NCI-H187 treated with DMSO at 0.1 percent for 48 hours (cell line): ENCODE measurements at places on chromosomes 1 and 21.

- DNase-seq, result no peak
Measured at GRCh38 chr1:98298319-98298718, 363.2 kb upstream of the SNX7 start.

GRCh38 chr1:220785166-220786056 lies 1.3 kb upstream of the MTARC1 start:
- no peak for DNase-seq

- DNase-seq, result no peak
Measured at GRCh38 chr1:80441664-80442063, 1359.1 kb upstream of the ADGRL2 start.

DNA sequence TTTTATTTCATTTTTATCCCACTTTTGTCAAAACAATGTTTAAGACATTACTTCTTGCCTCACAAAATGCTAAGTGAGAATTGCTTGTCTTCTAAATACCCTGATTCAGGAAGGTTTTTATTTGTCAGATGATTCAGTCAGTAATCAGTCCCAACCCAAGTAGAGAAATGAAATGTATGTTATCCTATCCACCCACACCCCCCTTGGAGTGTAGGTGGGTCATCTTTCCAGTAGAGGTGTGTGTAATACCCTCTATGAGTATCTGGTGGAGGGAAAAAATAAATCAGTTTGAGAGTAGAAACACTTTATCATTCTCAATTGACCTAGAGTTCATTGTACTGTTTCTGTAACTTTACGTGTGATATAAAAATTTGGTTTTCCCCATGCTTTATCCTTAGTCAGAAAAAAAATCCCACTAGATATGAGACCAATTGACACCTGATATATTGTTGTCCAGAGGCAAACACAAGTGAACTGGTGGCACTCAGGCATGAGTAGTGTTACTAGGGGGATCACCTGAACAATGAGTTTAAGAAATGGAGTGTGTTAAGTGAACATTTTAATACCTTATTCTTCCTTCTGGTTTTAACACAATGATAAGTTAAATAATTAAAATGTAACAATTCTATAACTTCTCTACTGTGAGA lies 153.8 kb upstream of the C1orf105 start:
- DNase-seq, result no peak

DNA sequence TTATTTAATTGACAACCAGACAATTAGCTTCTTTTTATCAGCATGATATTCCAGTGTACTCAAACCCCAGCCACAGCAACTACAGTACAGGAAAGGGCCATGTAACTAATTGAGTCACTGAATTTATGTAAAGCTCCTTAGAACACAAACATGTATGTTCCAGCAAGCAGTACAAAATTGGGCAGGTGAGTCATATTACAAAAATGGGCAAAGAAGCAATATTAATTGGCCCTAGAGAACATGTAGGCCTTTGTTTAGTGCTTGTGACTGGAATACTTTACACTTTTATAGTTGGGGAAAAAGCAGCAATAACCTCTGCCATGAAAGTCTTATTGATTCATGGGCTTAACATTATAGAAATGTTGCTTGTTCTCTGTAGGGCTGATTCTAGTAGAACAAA lies 31.8 kb downstream of the CLEC20A start:
- DNase-seq, result no peak

DNA sequence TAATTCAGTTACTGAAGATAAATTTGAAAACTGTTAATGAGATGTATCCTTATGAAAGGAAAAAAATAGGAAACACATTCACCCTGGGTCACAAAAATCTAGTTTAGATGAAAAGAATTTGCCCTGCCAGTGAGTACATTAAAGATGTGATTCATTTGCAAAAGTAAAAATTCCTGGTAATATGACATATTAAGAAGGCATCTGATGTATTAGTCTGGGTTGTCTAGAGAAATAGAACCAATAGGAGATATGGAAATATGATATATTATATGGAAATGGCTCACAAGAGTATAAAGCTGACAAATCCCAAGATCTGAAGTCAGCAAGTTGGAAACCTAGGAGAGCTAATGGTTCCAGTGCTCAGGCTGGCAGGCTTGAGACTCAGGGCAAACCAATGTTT lies 153.8 kb downstream of the MRPL39 start:
- no peak for DNase-seq

GRCh38 chr1:2383576-2383975 lies 7.8 kb downstream of the MORN1 start:
- no peak for DNase-seq

DNA sequence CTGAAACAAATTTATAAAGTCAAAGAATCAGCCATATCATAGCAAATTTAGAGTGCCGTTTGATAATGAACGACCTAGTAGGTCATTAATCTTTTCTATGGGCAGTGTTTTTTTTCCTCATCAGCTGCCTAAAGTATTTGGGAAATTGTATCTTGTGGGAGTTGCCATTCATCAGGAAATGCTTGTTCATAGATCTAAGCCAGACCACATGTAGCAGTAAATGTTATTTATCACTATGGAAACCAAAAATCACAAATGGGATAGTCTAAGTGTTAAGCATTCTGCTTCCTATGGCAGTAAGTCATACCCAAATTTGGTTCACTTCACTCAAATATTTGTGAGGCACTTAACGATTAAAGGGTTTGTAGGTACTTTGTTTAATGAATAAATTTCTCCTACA lies 52.9 kb downstream of the LRRC8D start:
- no peak for DNase-seq

GRCh38 chr1:238811211-238811879 lies 575.0 kb upstream of the CHRM3 start:
- no peak for DNase-seq

DNA sequence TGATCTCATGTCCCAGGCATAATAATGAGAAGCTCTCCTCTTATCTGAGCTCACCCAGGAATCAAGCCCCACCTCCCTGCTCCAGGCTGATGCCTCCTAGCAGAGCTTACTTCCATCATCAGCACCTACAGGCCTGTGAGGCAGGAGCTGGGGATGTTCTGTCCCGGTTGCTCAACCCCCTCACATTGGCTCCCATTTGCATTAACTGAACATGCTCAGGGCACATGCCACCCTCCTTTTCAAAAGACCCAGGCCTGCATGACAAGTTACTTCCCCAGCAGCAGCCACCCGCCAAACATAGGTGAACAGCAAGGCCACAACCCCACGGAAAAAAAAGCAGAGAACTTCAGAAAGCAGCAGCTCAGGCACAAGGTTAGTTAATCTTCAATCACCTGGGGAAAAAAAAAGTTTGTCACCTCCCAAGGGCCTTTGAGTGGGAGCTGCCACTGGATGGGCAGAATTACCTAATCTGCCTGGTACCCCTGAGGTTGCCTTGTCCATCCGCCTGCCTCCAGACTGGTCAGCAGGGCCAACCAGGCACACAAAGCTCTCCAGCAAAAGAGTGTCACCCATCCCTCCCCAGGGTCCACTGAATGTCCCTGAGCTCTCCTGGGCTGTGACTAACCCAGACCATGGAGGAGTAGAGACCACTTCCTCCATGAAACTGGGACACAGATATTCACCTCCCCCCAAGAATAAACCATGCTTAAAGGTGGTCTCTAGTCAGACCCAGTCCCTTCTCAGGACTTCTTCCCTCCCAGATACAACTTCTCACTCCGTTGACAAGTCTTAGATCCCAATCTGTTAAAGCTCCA lies 4.4 kb downstream of the KCNN3 start:
- no peak for DNase-seq

GRCh38 chr1:179870870-179871269 lies 6.7 kb downstream of the TOR1AIP2 start:
- peak; percentile 43 for DNase-seq

DNA sequence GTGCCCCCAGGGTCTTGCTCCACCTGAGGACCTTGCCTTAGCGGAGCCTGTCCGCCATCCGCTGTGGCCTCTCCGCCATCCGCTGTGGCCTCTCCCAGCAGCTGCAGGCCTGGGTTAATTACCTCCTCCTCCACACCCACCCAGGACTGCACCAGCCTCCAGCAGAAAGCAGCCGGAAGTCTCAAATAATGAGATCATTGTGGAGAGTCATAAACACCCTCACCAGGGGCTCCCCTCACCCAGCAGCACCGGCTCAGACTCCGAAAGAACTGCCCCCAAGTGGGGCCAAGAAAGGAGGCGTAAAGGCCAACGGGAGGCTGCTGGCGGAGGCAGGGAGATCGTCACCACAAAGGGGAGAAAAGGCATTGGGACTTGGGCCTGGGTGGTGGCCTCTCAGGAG lies 10.7 kb upstream of the GPR153 start:
- DNase-seq, result no peak

DNA sequence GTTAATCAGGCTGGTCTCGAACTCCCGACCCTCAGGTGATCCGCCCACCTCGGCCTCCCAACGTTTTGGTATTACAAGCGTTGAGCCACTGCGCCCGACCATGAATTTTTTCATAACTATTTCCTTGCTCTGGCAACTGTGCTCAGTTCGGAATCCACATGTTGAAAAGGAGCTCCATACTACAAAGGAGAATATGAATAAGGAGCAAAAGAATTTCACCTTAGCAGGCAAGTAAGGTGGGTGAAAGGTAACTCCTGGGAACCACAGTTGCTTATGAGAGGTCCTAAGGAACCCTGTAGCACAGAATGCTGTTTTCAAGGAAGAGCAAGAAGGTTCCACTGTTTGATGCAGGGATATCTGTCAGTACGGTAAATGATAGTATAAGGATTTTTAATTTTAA lies 29.9 kb upstream of the NADK start:
- DNase-seq, result no peak

GRCh38 chr1:148357037-148357436 lies 126.1 kb downstream of the PPIAL4G start:
- DNase-seq, result no peak

DNA sequence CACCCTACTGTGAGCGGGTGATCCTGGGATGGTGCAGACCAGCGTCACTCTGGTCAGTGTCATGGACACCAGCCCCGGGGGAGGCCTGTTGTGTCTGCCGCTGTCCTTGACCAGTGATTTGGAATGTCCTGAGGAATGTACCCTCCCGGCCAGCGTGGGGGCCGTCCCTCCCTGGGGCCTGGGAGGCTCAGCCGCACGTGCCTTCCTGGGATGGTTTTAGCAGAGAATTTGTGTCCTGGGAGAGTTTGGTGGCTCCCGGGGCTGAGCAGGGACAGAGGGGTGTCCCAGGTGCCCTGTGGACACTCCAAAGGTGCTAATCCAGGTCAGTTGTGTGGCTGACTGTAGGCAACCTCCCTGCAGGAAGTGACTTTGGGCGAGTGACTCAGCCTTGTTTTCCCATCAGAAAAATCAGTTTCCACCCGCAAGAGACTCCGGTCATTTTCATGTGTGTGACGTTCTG lies 6.2 kb downstream of the ARHGEF16 start:
- no peak for DNase-seq

GRCh38 chr1:209490013-209490412 lies 93.5 kb upstream of the CAMK1G start:
- DNase-seq, result no peak

DNA sequence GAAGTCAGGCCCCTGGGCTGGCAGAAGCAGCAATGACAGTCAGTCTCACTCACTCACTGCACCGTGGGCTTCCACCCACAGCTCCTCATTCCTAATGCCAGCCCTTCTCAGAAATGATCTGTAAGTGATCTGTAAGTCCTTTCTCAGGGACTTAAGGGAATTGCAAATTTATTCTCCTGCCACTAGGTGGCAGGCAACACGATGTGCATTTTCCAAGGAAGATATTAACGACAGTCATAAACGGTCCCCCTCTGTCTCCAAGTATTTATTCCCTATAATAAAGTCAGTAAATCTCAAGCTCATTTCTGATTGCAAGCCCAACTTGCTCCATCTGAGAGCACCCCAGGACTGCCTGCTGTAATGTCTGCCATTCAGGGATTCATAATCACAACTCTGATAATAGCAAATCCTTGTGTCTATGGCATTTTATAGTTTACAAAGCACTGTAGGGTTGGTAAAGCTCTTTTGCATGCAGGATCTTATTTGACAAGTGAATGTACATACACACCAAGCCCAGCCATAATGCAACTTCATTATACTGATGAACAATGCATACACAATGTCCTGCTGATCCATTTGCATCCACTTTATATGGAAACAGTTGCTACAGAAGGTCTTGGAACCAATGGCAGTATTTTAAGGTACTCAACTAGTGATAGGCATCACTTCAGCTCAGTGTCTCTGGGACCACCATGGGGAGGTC lies 380.5 kb upstream of the CAMK1G start:
- DNase-seq, result no peak

GRCh38 chr21:14356746-14357145 lies 26.2 kb downstream of the HSPA13 start:
- DNase-seq, result no peak

DNA sequence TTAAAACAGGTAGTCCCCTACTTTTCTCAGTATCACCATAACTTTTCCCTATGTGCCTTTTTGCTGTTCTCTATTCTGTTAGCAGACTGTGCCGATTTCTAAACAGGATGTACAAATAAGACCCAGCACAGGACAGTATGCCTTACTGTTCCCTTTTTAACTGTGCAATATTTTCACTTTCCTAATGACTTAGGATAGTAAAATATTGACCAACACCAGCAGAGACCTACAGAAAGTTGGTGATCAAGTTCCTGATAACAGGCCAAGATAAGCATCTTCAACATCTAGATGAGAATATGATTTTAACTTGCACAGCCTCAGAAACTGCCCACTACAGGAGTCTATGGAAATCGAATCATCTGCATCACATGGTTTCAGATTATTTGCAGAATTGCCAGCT lies 42.0 kb downstream of the ADSS2 start:
- DNase-seq, result no peak

- no peak for DNase-seq
Measured at GRCh38 chr1:210754878-210755665, 378.9 kb downstream of the KCNH1 start.

DNA sequence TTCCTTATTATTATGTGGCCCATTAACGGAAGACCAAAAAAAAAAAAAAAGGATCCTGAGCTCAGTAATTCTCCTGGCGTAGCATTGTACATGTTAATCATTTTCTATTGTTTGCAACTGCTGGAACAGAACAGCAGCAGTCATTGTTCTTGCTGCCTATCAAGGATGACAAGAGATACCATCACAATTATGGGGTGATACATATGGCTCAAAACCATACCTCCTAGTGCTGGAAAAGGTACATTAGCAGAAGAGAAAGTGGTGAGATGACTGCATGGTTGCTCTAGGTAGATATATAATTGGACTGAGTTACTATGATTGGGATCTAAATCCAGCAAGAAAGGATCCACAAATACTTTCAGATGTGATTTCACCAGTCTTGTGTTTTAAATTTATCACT lies 13.3 kb upstream of the TLR5 start:
- DNase-seq, result no peak

DNA sequence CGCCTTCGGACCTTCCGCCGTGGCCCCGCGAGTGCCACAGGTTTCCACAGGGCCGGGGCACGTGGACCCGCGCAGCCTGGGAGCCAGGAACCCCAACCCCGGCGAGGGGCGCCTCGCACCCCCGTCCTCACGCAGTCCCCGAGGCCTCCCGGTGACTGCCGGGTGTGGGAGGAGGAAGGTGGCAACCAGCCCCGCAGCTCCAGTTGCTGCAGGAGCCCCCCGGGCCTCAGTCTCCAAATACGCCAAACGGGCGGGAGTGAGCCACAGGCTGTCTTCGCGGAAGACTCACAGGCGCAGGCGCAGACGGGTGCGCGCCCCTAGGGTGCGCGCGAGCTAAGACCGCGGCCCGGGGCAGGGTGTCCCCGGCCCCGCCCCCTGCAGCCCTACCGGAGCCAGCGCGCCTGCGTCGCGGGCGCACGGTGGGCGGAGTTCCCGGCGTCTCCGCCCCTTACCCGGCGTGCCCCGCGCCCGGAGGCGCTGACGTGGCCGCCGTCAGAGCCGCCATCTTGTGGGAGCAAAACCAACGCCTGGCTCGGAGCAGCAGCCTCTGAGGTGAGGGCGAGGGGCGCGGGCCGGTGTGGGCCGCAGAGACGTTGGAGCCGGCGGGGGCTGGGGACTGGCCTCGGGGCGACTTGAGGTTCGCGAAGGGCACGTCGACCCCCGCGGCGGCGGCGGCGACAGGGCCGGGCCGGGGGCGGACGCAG lies at the start of gene ARF1:
Gene ARF1 (plus strand): TSS at position 495 of the 704 bp plus-strand sequence. CDS start 14,407 bp downstream, outside the sequence.
- peak; percentile 14 for DNase-seq
